ENCODE measurements at places on chromosomes 4 and X.

- no peak for DNase-seq
Measured at GRCh38 chr4:82437285-82438005, 7.1 kb downstream of the ENOPH1 start.

- DNase-seq = no peak
Measured at GRCh38 chr4:136277741-136278140, 1254.6 kb downstream of the PCDH18 start.

GRCh38 chr4:82626251-82626868 lies 64.6 kb upstream of the TMEM150C start:
- DNase-seq = no peak

- DNase-seq = no peak
Measured at GRCh38 chrX:15856222-15856587, 1.6 kb upstream of the AP1S2 start.

DNA sequence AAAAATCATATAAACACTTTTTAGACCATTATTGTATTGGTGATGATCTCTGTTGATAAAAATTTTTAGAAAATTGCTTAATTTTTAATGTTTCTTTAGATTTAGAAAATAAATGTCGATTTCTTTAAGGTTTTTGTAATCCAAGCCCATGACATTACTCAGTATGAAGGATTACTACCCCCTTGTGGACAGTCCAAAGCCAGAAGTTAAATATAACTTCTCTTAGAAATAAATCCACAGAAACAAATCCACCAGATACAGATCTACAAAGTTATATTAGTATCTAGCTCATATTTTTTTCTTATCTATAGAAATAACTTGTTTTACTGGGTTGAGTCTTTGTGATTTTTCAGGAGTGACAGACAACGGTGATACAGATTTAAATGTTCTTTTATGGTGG lies 18.9 kb downstream of the TIFA start:
- no peak for DNase-seq

DNA sequence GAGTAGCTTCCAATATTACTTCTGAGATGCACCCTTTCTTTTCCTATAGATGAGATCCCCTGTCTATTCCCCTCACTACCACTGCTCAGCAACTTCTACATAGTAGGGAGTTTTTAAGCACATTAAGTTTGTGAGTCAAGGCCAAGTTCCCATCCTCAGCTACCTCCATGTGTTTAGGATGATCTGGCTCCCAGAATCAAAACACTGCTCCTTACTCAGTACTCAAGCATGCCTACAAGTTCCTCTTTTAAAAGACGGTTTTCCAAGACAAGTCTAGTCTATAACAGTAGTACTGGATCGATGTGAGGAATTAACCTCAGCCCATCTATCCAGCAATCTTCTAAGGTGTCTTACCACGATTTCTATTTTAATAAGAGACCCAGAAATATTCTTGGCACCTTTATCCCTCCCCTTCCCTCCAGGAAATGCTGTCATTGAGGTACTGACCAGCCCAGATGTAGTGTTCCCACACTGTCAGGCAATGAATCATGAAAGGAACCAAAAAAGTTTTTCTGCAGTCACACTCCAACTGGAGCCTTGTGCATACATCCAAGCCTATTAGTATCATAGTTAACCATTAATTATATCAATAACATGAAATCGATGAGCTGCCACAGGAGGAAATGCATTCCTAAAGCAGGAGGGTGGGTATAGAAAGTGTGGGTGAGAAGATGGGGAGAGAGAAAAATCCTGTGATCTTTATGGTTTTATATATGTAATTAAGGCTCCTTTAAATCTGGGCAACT lies 29.6 kb downstream of the AREG start:
- DNase-seq = no peak

DNA sequence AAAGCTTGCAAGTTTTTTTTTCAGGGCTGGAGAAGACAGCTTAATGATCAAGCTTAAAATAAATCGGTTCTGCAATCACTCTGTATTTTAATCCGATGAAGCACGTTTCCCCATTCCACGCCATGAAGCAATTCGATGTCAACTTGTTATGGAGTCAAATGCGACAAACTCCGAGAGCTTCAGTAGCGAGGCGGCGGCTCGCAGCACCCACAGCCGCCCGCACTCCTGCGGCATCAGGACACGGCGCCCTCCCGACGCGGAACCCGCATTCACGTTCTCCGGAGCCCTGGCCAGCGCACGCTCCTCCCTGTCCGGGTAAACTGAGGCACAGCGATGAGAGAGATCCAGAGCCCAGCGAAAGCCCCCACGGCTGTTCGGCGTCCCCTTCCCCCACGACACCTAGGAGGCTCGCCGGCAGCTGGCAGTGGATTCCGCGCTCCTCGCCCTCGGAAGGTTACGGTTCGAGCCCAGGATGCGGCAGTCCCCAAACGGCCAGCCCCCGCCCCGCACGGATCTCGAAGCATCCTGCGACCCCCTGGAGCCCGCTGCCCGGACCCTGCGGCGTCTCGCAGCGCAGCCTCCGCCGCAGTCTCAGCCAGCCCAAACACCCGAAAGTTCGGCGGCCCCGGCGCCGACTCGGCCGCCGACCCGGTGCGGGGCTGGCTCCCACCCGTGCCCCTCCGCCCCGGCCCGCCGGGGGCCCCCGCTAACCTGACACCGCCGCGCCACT lies 507 bp downstream of the MFAP3L start:
- peak; percentile 22 for DNase-seq

- no peak for DNase-seq
Measured at GRCh38 chrX:118047446-118048186, 69.0 kb downstream of the KLHL13 start.

DNA sequence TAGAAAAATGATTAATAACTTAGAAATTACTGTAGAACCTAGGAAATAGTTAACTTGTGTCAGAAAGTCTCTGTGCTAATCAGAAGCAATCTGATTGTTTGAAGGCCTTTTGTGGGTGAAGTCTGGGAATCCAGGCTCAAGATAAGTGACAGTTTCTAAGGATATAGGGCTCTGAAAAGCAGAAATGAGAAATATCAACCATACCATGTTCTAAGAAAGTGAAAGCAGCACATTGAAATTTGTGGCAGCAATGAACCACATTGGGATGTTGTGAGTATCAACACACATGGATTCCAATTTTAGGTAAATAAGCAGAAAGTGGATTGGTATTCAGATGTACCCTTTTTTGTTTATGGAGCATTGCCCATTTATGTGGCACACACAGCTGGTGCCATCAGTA lies 464.6 kb downstream of the IL15 start:
- DNase-seq = no peak

GRCh38 chr4:14864365-14865030 lies 137.8 kb upstream of the CPEB2 start:
- DNase-seq = no peak

- no peak for DNase-seq
Measured at GRCh38 chr4:61921920-61922319, 721.8 kb downstream of the ADGRL3 start.

DNA sequence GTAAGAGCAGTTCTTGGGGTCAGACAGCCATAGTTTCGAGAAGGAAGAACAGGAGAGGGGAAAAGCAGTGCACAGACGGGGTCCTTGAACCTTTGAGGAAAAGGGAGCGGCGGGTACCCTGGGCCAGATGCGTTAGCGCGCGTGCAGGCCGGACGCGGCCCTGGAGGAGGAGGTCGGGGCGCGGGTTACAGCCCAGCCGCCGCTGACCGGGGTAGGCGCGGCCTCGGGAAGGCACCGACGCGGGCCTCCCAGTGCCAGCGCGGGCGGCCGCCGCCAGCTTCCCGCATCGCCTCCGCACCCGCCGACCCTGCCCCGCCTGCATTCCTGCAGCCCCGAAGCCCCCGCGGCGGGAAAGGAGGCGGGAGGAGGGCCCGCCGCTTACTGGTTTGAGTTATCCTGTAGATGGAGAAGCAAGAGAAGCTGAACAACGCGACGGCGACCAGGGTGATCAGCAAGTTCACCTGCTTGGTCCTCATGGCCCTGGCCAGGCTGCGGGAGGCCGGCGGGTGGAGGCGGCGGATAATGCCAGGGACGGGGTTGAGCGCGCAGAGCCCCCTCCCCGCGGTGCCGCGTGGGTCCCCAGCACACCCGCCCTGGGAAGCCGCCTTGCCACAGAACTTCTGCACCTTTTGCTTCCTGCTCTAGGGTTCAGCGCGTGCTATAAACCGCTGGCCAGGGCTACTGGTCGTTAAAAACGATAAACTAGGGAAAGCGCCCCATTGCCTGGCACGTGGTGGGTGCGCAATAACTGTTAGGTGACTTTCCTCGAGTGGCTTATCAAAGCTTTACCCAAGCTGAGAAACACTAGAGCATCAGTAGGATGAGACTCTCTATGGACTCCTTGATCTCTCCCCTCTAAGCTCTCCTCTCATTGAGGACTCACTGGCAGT lies at the start of gene MGAT4D:
Gene MGAT4D (minus strand): TSS at position 547 of the 890 bp plus-strand sequence. CDS start 71 bp downstream, at position 476.
- peak; percentile 2 for DNase-seq

GRCh38 chr4:88251924-88252323 lies 32.4 kb downstream of the PPM1K start:
- no peak for DNase-seq

Measured in stimulated activated CD4-positive, alpha-beta T cell treated with anti-CD3 and anti-CD28 coated beads, Interleukin-4, amount 100 ng/mL, for 1 hour (primary cell).